Stimulated activated CD4-positive, alpha-beta T cell treated with anti-CD3 and anti-CD28 coated beads, Interleukin-1b, Interleukin-23, amount 100 ng/mL, for 4 hours (primary cell): ENCODE measurements at places on chromosomes 11 and 22.

- DNase-seq = no peak
Observed at GRCh38 chr22:47465809-47466208, 703.4 kb downstream of the TBC1D22A start.

DNA sequence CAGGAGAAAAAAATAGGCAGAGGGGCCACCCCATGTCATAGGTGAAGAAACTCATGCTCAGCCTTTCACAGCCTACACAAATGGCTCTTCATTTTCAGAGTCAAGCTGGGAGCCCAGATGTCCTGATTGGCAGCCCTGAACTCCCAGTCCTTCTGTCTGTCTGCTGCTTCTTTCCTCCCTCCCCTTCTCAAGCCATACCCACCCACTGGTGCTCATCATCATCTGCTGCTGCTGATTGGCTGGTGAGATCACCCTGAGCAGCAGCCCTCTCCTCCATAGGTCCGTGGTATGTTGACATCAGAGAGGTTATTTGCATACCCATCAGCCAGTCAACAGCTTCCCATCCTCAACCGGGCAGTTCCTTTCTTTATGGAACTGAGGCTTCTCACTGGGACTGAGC, 46.1 kb upstream of the PRDM11 start:
- no peak for DNase-seq

GRCh38 chr11:82980292-82980691, 78.8 kb downstream of the DDIAS start:
- no peak for DNase-seq

GRCh38 chr11:36534276-36534840, 24.3 kb upstream of the TRAF6 start:
- DNase-seq = no peak

- DNase-seq = no peak
Observed at GRCh38 chr11:36073411-36074203, 129.7 kb downstream of the LDLRAD3 start.

- DNase-seq = no peak
Observed at GRCh38 chr11:107275632-107276031, 182.0 kb downstream of the CWF19L2 start.

- DNase-seq = peak; percentile 38
Observed at GRCh38 chr11:104946907-104947306, 21.5 kb downstream of the CASP4 start.

- DNase-seq = no peak
Observed at GRCh38 chr22:48797731-48798130, 1029.9 kb downstream of the BRD1 start.

DNA sequence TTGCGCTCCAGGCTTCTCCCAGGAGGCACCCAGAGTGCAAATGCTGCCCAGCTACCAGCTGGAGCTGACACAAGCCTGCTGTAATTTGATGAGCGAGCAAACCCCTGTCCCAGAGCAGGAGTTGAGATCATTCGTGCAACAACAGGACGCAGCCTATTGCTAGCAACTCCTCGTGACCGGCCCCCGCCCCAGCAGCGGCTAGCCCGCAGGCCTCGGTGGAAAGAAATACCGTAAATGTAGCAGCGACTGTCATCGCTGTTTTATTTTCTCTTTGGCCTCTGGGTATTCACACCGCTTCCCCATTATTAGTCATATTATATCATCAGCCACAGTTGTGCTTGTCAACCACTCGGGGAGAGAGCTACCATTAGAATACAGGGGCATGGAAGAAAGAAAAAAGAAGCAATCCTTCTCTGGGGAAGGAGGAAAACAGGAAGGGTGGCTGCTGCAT, 59.2 kb upstream of the ATXN10 start:
- DNase-seq = peak; percentile 0

DNA sequence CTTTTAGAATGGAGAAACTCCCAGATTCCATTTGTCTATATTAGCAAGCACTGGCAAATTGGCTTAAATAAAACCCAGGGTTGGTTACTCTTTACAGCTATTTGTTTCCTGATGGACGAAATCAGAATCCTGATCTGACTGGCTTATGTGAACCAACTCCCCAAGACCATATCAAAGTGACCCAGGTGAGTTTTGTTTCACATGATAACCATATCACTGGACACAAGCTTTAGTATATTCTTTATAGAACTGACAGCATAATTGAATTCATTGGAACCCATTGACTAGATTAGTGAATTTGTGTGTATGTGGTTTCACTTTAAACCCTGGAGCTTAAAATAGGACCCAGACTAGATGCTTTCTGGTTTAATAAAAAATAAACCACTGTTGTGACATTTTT, 39.3 kb downstream of the MCAM start:
- DNase-seq = no peak

DNA sequence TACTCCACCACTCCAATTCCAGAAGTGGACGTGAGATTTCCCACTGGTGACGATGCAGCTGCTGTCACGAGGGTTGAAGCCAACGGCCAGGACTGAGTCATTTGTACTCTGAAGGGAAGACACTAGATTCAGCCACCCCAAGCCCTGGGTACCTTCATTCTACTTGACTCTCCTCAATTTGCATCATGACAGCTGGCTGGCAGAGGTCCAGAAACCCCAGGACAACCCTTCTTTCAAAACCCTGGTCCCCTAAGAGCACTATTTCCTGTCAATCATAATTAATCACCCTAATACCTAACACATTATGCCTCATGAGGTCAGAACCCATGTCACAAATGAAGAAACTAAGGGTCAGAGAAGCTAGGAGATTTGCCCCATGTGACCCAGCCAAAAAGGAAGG, 4.9 kb downstream of the EML3 start:
- DNase-seq = no peak

DNA sequence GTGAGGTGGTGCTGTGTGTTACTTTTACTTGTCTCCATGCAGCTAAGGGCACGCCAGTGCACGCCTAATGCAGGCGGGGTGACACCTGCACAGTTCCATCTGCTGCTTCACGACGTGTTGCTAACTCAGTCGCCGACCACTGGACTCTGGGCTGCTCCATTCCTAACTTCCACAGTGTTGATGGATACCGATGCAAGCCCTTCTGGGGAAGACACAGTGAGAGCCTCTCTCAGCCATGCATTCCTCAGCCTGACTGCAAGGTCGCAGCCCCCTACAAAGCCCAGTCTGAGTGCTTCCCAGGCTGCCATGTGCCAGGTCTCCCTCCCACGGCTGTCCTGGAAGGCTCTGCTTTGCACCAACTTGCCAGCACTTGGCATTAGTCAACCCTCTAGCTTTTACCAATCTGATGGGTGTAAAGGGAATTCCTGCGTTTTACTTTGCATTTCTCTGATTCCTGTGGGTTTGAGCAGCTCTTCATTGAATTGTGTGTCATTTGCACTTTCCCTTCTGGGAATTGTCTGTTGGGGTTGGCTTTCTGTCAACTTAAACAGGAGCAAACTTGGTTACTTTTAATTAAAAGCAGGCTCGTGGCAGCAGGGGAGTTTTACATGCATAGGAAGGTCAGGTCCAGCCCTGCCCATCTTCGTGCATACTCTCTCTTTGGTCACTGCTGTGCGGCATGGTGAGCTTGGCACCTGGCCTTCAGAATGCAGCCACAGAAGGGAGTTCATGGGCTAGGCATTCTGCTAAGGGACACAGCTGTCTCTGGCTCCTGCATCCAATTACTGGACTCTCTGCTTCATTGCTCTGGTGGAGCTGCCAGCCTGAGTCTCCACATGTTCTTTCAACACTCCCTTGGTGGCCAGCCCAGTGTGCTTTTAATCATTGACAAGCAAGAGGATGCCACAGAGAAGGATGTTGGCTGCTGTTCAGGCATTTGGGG, 34.6 kb upstream of the SHANK2 start:
- no peak for DNase-seq

DNA sequence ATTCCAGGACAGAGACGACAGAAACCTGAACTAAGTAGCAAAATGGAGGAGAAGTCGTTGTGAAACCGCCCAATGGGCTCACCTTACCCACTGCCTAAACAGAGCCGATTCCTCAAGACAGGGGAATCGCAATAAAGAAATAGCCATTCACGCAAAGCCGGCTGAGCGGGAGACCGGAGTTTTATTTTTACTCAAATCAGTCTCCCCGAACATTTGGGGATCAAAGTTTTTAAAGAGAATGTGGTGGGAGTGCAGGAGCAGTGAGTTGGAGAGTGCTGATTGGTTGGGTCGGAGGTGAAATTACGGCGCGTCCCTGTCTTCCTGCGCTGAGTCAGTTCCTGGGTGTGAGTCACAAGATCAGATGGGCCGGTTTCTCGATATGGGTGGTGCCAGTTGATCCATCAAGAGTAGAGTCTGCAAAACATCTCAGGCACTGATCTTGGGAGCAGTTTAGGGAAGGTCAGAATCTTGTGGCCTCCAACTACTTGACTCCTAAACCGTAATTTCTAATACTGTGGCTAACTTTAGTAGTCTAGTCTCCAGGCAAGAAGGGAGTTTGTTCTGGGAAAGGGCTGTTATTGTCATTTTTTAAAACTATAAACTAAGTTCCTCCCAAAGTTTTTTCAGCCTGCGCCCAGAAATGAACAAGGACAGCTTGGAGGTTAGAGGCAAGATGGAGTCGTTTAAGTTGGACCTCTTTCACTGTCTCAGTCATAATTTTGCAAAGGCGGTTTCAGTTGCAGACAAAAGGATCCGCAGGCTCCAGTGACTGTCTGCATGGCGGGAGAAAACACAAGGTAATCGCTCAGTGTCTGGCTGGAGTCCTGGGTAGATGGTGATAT, 34.1 kb downstream of the OR4D9 start:
- DNase-seq = no peak

DNA sequence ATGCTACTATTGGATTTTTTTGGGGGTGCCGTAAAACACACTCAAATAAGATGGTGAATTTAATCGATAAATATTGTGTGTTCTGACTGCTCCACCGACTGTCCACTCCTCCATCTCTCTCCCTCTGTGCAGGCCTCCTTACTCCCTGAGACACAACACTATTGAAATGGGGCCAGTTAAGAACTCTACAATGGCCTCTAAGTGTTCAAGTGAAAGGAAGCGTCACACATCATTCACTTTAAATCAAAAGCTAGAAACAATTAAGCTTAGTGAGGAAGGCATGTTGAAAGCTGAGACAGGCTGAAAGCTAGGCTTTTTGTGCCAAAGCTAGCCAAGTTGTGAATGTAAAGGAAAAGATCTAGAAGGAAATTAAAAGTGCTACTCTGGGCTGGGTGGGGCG, 156.7 kb downstream of the CTTN start:
- DNase-seq = no peak

DNA sequence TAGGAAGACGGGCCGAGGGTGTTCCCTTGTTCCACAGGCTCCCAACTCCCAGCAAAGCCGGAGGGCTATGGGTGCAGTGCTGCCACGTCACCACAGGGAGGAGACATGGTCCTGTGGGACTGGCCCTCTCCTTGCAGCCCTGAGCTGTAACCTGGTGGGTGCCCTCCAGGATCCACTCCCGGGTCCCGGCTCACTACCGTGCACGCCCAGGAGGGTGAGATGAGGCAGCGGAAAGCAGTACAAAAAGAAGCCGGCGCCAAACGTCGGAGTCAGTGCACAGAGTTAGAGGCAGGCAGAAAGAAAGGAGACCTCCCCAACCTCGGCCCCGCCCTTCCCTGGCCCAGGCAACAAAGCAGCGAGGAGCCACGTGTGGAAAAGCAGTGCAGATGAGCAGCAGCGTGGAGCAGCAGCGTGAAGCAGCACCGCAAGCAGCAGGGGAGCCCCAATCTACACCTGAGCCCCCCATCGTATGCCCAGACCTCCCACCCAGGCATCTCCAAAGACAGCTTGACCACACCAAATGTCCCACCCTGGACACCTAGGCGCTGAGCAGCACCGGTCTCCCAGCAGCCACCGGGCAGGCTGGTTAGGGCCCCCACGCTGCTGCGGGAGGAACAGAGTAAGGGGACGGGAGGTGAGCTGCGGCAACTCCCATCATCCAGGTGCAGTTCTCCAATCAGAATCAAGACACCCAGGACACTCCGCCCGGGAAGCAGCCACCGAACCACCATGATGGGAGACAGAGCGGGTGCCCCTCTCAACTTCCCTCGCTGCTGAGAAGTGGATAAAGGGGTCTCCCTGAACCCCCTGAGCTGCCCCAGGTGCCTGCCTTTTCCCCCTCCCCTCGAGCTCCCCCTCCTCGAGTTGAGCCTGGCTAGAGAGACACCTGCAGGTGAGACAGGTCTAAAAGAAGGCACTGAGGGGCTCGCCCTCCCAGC, 28.8 kb downstream of the IGSF9B start:
- peak; percentile 53 for DNase-seq

- DNase-seq = no peak
Observed at GRCh38 chr11:115097796-115098408, 406.3 kb downstream of the CADM1 start.

- no peak for DNase-seq
Observed at GRCh38 chr11:105027678-105028077, 4.7 kb upstream of the CASP5 start.

GRCh38 chr22:44711241-44711560, 9.2 kb downstream of the PRR5 start:
- DNase-seq = no peak
